ENCODE measurements at places on chromosomes 12 and 14.
A peak's percentile ranks its signal among the peaks of the same experiment; 100 is the strongest.

DNA sequence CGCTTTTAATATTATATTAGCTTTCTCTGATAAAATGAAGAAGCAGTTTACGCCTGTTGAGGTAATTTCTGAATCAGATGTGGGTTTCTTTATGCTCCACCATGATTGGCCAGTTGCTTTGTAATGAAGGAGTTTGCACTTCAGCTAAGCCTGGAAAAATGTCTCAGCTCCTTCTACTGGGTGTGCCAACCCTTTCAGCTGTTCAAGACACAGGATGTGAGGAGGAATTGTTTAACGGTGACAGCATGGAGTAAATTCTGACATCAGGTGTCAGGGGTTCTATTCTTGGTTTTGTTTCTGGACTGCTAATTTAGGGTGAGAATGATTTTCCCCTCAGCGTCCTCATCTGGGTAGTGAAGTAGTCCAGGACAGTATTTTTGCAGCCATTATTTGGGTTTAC, 43.5 kb downstream of the FLRT2 start:
- DNase-seq: no peak

- DNase-seq: no peak
These were observed 1390.7 kb downstream of the FSCB start for GRCh38 chr14:43116341-43116740.

DNA sequence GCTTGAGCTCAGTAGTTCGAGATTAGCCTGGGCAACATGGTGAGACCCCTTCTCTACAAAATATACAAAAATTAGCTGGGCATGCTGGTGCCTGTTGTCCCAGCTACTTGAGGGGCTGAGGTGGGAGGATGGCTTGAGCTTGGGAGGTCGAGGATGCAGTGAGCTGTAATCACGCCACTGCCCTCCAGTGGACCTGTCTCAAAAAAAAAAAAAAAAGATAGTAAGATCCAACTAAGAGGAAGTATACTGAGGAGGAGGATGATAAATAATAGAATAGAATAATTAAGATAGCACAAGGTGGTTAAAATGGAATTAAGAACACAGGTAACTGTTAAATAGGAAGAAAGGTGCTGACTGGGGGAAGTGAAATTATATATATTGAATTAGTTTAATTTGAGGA, 37.0 kb upstream of the BAZ1A start:
- DNase-seq: no peak

DNA sequence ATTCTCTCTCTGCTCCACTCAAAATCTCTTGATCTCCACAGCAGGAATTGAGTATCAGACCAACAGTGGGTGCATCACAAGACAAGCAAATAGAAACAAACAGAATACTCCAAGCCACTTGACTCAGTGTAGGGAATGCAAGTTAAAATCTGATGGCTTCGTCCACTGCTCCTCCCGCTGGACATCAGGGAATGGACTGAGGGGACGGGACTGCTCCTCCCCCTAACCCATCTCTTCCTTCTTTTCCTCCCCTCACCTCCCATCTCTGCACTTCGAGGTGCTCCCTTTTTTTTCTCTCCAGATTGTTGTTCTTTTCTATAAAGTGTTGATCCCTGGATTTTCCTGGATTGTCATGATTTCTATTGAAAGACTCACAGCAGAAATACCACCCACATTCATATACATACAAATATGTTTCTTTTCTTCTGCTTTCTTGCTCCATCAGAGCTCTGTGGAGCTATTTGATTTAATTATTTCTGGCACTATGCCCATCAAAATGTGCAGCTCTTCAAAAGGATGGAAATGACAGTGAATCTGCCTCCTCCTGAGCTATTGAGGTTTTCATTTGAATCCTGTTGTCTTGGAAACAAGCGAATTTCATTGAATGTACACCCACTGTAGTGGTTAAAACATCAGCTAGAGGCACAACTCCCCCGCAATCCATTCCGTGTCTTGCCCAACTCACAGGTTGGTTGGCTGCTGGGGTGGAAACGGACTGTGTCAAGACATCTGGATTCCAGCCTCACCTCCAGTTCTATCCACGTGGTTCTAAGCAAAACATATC, 199.7 kb downstream of the SPTSSA start:
- peak; percentile 31 for DNase-seq

DNA sequence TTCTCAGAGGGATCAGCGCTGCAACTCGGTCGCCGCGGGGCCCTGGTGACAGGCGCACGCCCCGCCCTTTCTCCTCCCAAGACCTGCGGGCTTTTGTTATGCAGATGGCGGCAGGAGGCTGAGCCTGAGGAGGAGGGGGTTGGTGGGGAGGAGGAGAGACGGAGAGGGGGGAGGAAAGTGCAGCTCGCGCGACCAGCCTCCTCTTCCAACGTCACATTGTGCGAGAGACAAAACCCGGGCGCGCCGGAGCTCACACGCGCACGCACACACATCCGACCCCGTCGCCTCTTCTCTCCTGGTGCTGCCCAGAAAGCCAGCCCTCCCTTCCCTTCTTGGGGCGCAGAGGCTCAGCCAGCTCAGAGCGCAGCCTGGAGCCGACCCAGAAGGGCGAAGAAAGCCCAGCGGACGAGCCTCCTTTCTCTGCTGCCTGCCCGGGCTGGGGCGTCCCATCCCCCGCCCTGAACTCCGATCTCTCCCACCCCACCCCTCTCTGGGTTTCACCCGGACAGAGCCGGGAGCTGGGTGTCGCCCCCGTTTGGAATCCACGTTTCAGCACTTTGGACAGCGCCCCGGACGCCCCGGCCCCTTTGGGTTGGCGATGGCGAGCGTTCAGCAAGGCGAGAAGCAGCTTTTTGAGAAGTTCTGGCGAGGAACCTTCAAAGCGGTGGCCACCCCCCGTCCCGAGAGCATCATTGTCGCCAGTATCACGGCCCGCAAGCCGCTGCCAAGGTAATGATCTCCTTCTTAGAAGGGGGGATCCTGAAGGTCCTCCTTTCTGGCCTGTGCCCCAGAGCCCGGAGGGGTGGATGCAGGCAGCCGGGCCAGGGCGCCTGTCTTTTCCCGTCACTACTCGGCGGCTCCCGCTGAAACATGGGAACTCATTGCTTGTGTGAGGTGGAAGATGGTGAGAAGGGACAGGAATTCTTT, at the start of gene SRRM4:
Gene SRRM4 (plus strand): TSS at position 257 of the 927 bp plus-strand sequence. CDS start 342 bp downstream, at position 599.
- peak; percentile 66 for DNase-seq

GRCh38 chr14:51210594-51210993, 29.5 kb upstream of the TMX1 start:
- no peak for DNase-seq

DNA sequence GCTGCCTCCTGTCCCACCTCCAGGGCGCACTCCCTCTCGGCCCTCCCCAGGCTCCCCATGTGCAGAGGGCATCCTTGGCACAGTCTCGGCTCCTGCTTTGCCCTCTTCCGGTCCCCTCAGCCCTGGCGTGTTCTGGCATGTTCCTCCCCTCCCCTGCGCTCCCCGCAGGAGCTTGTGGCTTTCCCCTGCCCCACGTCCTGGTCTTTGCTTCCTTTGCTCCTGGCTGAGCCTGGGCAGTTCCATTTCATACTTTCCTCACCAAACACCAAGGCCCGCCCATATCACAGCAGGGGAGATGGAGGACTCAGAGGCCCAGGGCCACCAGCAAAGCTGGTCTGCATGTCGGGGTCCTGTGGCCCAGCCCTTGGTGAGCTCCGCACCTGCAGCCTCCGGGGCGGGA, 56.0 kb downstream of the FBRSL1 start:
- DNase-seq: no peak

- peak; percentile 21 for DNase-seq
These were observed 48.0 kb downstream of the SLC17A8 start for GRCh38 chr12:100404769-100405407.

GRCh38 chr14:66398437-66398836, 87.7 kb upstream of the CCDC196 start:
- DNase-seq: no peak

GRCh38 chr12:92363295-92364146, 217.9 kb upstream of the BTG1 start:
- no peak for DNase-seq

- DNase-seq: peak; percentile 85
These were observed 20.5 kb upstream of the FAM181A start for GRCh38 chr14:93906341-93907329.

DNA sequence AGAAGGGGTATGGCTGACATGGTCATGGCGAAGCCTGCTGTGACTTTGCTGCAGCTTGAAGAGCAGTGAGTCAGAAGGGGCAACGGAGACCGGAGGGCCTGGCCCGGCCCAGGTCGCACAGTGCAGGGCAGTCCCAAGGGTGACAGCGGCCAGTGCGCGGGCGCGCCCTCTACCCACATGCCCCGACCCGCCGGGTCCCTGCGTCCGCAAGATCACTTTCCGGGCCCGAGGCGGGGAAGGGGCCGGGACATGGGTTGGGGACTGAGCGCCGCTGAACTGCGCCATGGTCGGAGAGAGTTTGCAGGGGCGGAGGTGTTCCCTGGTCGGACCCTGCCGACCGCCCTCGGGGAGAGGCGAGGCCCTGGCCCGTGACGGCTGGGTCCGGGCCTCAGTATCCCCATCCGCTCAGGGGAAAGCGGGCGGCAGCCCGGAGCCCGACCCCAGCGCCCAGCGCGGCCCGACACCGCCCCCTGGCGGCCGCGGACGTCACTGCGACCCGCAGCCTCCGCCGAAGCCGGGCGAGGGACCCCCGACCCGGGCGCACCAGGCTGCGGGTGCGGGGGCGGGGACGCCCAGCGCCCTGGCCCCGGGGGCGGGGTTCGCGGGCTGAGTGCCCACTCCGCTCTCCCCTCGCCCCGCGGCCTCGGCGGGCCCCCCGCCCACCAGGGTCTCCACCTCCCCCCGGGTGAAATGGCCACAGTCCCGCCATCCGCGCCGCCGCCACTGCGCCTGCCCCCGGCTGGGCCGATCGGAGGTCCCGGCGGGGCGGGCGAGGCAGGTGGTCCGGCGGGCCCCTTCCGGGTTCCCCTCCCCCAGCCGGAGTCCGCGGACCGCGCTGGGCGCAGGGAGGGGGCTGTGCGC, 7.2 kb upstream of the ANKRD9 start:
- peak; percentile 77 for DNase-seq

DNA sequence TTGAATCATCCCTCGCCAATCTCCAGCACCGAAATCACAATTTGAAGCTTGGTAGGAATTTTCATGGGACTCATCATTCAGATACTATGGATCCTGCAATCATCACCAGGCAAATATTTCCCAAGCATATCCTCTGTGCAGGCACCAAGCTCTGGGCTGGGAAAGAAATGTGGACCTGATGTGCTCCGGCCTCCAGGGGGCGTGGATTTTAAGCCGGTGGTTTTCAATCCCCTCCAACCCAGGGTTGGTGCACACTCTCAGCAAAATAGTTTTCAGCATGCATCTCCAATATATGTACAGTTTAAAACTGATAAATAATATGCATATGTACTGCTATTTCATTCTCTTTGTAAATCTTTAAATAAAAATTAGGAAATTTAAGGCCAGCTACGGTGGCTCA, 98.9 kb downstream of the RBM19 start:
- no peak for DNase-seq

DNA sequence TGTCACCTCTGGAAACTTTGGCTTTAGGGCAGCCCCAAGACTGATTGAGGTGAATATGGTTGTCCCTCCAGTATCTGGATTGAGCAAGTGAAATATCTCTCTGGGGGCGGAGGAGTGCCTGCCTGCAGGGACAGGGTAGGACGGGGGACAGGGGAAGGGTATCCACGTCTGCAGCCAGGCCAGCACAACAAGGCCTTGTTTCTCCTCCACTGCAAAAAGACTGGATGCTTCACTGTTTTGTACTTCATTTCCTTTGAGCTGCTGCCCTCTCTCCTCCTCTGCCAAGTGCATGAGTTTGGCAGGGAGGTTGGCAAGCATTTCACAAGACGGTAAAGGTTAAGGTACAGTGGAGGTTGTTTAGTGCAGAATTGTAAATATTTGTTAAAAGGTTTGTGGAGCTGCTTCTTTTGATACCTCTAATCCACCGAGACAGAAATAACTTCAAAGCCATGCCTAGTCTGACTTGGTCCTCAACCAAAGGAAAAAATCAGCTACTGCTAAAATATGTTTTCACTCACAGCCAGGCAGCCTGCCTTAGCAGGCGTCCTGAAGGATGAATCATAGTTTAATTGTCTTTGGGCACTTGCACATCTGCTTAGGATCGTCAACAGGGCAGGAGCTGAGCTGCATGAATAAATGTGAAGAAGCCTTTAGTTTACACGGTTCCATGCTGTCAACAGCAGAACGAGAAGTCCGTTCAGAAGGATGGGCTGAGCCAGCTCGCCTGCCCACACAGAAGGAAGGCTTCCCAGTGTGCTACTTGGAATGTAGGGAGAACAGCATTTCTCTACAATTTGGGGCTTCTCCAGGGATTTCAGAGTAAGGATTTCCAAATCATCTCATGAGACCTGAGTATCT, 269.7 kb downstream of the TTC6 start:
- DNase-seq: peak; percentile 11

- no peak for DNase-seq
These were observed 50.3 kb downstream of the ISCA2 start for GRCh38 chr14:74543771-74544438.

DNA sequence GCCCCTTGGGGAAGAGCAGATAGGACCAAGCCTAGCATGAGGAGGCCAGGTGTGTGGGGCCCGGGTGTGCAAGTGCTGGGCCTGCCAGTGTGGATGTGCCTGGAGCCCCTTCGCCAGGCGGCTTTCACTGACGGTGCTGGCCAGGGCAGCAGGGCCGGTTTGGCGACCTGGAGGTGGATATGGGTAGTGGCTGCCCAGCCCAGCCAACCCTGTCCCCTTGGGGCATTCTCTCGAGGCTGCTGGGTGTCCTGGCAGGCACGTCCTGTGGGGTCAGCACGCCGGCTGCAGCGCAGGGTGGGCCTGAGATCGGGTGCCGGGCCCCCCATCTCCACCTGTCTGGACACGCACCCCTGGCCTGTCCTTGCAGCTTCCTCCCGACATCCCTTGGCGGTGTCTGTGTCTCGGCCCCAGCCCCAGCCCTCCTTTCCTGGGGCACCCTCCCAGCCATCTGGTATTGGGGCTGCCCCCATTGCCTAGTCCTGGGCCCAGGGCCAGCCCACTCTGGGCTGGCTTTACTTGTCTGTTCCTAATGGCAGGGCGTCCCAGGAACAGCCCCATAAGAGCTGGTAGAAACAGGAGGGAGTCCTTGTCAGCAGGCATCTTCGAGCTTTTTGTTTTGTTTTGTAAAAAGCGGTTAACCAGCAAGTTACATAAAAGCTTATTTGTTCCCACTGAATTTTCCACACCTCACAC, 7.2 kb upstream of the CRIP2 start:
- no peak for DNase-seq

DNA sequence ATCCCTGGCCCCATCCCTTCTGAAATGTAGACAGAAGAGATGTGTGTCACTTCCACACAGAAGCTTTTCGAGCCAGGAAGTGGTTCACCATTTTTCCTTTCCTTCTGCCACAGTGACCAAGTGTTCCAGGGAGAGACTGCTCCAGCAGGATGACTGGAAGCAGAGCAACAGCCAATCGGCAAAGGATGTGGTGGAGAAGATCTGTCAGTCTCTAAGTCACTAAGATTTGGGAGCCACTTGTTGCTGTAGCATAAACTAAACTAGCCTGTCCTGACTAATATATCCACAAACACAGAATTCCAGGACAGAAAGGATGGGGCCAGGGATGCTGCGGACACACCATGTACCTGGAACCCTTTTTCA, 42.9 kb downstream of the DUSP6 start:
- no peak for DNase-seq
